ENCODE measurements at places on chromosomes 7 and 10. TPM values are rescaled to one million over a fixed set of nuclear protein-coding genes. Genes with fewer than 3 reads are reported as not detected.

DNA sequence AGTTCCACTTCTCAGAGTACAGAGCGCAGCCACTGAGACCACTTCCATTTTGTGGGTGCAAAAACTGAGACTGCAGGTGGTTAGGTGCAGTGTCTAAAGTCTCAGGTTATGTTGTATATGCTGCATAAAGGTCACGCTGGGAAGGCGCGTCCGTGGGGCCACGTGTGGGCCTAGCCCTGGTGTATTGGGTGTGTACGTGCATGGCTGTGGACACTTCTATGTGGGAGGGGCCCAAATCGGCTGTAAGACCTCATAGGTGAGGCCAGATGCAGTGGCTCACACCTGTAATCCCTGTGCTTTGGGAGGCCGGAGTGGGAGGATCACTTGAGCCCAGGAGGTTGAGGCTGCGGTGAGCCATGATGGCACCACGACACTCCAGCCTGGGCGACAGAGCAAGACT, 37.7 kb downstream of the GRID2IP start:
- no peak for DNase-seq

SLC39A12 gene
- polyA plus RNA-seq: not detected

CRYGN gene
- polyA plus RNA-seq: not detected

- no peak for DNase-seq
Measured at GRCh38 chr7:134922720-134923704, 63.3 kb upstream of the AGBL3 start.

PALD1 gene
- polyA plus RNA-seq: 13.5 TPM

GRCh38 chr7:28858895-28859294, 99.2 kb downstream of the TRIL start:
- DNase-seq: no peak

RNF32 gene
- polyA plus RNA-seq: 0.94 TPM

LGI1 gene
- 26.4 TPM for polyA plus RNA-seq

MUC12 gene
- 0.59 TPM for polyA plus RNA-seq

- DNase-seq: no peak
Measured at GRCh38 chr10:44234483-44234875, 150.4 kb downstream of the CXCL12 start.

GRCh38 chr7:2680792-2681490, 7.1 kb upstream of the AMZ1 start:
- peak; percentile 73 for DNase-seq

GRCh38 chr10:77832238-77832637, 94.3 kb downstream of the DLG5 start:
- no peak for DNase-seq

DNA sequence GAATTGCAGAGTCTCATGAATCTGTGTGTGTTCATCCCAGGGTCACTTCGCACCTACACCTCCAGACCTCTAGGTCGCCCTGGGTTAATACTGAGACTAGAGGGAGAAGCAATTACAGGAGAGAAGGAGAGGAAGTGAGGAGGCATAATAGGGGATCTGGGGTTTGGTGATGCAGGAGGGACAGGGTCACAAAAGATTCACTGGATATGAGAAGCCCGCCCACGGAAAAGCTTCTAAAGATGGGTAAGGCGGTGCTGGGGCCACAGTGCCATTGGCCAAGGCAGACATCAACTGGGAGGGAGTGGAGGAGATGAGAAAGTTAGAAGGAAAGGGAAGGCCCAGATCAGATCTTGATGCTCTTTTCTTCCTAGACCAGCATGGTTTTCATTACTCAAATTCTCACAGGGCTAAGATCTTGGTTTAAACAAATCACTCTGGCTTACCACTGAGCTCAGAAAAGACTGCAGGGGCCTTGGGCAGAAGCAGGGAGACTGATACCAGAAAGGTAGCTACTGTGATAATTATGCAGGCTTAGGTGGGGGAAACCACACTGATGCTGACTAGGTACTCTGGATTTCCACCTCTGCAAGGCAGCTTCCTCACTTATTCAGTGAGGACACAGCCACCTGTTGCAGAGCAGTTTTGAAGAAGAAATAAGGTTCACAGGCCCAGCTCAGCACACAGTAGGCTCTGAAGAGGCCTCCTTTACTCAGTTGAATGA, 17.4 kb upstream of the ZNF273 start:
- DNase-seq: no peak

DNA sequence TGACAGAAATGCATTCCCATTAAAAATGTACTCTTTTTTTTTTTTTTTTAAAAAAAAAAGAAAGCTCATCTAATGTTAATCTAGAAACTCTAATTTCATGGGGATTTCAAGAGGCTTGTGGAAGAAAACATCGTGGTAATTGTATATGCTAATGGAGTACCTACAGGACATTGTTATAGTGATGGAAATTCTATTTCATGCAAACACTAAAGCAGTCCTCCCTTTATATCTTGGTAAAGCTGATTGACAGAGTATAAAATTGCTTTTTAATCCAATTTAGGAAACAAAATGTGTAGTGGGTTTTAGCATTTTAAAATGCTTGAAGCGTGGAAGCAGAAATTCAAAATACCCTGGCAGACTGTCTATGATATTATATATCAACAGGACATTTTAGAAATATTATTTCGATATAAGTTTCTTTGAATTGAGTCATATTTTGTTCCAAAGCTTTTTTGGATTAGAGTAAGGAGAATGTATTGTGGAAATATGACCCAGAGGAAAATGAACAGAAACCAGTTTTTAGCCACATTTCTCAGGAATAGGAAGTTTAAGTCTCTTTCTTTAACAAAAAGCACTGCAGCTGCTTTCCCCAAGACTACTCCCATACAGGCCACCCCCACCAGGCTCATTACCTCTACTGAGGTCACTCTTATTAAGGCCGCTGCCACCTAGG, 121.9 kb downstream of the WNT2 start:
- no peak for DNase-seq

GRCh38 chr10:118369641-118370205, 27.6 kb upstream of the FAM204A start:
- DNase-seq: no peak

GRCh38 chr7:105131033-105131656, 117.1 kb downstream of the KMT2E start:
- DNase-seq: no peak

DNA sequence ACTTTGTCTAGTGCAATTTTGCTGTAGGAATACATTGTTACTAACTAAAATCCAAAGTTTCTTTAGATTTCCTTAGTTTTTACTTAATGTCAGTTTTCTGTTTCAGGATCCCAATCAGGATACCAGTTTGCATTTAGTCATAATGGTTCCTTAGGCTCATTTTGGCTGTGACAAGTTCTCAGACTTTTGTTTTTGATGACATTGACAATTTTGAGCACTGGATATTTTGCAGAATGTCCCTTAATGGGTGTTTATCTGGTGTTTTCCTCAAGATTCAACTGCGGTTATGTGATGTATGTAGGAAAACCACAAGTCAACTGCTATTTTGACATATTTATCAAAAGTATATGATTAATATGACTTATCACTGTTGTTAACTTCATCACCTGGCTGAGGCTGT, 482.6 kb downstream of the PCDH15 start:
- no peak for DNase-seq

HABP2 gene
- polyA plus RNA-seq: 0.13 TPM

Data from muscle of back (tissue), 13 donors.